ENCODE measurements at places on chromosomes 4 and X.

- DNase-seq: no peak
Observed at GRCh38 chr4:144189121-144189520, 48.6 kb upstream of the GYPA start.

GRCh38 chr4:185396724-185397385, at the start of gene ANKRD37:
ANKRD37 (plus strand) TSS chr4:185396841; CDS start chr4:185396924, 83 bp downstream.
- peak; percentile 26 for DNase-seq

DNA sequence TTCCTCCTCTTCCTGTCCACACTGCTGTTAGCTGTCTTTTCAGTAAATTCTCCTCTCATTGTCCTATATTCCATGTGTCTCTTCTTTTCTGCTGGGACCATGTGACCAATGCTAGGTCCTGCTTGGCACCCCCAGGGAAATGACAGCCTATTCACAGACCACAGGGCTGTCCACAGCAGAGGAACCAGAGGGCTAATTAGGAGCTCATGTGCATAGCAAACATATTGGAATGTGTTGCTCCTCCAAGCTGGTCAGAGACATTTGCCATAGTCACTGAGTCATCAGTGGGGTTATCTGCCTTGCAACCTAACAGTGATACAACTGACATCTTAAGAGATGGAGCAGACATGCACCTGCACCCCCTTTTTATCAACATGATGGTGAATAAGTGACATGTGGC, 67.9 kb upstream of the PUDP start:
- peak; percentile 21 for DNase-seq

DNA sequence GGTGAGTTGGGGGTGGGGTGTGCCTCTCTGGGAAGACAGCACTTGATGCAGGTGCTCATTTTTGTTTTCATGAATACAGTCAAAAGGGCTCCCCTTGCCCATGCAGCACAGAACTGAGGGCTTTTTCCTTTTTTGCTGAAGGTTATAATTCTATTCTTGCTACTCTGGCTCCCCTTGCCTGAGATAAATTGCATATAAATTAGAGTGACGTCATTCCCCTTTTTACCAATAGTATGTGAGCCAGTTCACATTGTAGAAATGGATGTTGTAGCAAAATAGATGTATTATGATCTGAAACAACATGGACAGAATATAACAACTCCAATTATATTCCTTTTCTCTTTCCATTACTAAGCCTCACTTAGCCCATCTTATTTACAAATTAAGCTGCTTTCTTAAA, 28.4 kb downstream of the CXorf58 start:
- DNase-seq: no peak

DNA sequence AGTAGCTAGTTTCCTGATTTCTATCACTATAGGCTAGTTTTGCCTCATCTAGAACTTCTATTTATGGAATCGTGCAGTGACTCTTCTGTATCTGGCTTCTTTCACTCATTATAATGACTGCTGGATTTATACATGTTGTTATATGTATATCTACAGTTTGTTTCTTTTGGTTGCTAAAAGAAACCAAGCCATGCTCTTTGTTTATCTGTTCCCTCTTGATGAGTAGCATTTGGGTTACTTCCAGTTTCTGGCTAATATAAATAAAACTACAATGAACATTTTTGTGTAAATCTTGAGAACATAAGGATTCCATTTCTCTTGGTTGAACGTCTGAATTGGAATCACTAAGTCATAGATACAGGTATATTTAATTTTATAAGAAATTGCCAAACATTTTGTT, 73.9 kb downstream of the ARHGAP24 start:
- no peak for DNase-seq

All from hepatic stellate cell (primary cell).